Activated CD4-positive, alpha-beta T cell treated with anti-CD3 and anti-CD28 coated beads, Interleukin-2, amount 50 U/mL, for 48 hours (primary cell): ENCODE measurements at places on chromosomes 7 and 10.

GRCh38 chr10:7512487-7512886, 101.7 kb upstream of the SFMBT2 start:
- no peak for DNase-seq

GRCh38 chr10:133537546-133538545, 10.7 kb downstream of the CYP2E1 start:
- no peak for DNase-seq

DNA sequence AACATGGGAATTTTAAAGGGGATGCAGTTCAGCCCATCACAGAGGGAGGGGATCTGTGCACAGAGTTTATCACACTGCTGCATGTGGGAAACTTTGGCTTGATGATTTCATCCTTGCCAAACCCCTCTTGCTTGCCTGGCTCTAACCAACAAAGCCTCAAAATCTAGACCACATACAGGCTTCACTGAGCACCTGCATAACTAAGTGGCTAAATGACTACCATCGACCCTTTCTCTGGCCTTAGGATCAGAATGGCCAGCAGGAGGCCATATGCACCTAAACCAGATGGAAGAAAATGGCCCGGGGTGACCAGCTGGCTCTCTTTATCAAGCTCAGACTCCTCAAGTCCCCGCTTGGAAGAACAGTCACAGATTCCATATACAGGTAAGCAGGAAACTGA, 15.6 kb upstream of the ZNF25 start:
- DNase-seq = no peak

- no peak for DNase-seq
Measured at GRCh38 chr7:135728136-135728669, at the start of gene SLC13A4. TSS of gene SLC13A4 (minus strand) at chr7:135728186. CDS start at chr7:135727496, 690 bp downstream.

DNA sequence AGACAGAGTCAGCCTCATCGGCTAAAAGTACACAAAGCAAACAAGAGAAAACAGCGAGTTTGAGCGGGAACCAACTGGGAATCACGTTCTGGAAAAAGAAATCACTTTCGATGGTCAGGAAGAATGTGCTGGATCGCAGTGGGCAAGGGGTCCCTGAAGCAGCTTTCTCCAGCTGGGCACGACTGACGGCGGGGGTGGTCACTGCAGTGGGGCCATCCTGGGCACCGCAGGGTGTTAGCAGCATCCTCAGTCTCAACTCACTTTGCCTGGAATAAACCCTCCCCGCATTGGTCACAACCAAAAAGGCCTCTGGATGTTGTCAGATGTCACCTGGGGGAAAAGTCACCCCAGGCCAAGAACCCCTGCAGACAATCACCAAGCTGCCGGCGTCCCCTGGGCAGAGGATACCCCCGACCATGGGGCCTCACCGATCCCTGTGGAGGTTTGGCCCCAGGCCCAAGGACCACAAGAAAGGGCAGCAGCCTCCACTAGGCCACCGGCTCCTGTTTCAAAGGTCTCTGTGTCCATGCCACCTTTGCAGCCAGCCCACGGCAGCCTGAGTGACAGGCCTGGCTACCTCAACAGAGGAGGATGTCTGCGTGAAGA, 42.9 kb downstream of the EBF3 start:
- DNase-seq = no peak

DNA sequence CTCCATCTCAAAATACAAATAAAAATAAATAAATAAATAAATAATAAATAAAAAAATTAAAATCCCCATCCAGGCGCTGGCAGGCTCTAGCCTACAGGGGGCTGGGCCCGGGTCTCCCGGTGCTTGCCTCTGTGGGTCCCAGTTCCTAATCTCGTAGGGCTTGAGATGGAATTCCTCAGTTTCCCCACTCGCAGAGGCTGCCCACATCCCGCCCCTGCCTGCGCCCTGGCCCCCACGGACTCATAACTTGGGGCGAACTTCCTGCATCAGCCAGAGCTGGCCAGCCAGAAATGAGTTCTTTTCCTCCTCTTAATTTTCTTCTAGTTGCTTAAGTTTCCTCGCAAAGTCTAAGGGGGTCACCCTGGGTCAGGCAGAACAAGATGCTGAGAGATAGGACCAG, 22.0 kb upstream of the SRRM3 start:
- no peak for DNase-seq

- no peak for DNase-seq
Measured at GRCh38 chr7:129017264-129017663, 37.6 kb downstream of the TNPO3 start.

GRCh38 chr10:112535531-112535951, 88.5 kb downstream of the VTI1A start:
- no peak for DNase-seq

DNA sequence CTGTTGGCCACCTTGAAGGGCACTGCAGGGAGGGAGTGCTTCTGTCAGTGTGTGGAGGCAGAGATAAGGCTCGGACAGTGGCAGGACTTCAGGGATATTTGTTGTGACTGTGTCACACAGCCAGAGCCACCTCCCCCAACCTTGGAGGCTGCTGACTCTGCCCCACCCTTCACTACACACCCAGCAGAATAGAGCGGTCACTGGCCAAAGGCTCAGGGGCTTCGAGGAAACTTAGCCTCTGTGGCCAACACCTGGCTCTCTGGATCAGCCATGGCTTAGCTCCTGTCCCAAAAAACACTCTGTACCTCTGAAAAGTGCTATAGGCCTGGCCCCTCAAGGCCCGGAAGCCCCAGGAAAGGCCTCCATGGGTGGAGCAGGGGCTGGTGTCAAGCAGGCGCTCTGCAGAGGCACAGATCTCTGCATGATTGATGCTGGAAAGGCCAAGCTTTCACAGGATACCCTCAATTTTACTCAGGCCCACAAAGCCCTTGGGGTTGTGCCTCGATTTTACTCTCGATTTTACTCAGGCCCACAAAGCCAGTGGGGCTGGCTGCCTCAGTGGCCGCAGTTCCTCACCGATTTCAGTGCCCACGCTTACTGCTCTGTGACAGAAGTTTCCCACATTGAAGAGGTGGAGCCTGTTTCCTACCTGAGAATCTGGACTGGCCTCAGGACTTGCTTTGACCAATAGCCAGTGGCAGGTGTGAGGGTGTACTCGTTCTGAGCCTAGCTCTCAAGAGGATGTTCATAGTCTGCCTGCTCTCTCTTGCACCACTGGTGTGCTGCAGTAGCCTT, 113.2 kb upstream of the GPR26 start:
- DNase-seq = no peak

DNA sequence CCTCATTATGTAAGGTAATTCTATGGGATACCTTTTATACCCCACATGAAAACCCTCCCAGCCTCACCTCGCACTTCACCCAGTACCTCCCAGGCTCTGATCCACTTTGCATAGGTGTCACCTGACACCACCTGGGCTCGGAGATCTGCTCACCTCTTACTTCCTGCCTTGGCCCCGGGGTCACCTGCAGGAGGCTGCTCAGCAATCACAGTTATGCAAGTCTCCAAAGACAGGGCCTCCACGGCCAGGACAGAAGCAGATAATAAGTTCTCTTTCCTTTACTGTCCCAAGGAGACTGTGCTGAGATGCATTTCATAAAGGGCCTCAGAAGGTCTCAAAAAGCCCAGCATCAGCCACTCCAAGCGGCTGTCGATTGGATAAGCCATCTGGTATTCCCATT, 112.4 kb upstream of the PPP2R2D start:
- DNase-seq = no peak

DNA sequence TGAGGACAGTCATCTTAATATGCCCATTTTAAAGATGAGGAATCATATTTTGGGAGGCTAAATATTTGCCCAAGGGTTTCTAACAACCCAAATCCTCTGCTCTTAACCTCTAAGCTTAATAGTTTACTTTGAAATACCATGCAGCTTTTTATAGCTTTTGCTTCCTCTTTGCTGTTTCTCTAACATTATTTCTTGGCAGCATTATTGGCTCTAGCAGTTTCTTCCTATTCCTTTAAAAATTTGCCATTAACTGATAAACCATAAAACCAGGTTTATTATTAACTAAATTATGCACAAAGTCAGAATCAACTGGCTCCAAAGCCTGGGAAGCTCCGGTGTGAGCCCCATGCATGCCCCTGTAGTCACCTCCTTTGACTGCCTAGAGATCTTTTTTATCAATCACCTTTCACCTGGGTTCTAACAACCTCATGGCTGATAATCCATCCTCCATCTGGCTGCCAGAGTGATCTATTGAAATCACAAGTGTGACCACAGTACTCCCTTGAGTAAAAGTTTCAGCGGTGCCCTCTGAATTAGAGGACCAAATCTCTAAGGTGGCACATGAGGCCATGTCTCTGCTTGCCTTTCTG, 62.4 kb downstream of the ITGB8 start:
- DNase-seq = no peak

DNA sequence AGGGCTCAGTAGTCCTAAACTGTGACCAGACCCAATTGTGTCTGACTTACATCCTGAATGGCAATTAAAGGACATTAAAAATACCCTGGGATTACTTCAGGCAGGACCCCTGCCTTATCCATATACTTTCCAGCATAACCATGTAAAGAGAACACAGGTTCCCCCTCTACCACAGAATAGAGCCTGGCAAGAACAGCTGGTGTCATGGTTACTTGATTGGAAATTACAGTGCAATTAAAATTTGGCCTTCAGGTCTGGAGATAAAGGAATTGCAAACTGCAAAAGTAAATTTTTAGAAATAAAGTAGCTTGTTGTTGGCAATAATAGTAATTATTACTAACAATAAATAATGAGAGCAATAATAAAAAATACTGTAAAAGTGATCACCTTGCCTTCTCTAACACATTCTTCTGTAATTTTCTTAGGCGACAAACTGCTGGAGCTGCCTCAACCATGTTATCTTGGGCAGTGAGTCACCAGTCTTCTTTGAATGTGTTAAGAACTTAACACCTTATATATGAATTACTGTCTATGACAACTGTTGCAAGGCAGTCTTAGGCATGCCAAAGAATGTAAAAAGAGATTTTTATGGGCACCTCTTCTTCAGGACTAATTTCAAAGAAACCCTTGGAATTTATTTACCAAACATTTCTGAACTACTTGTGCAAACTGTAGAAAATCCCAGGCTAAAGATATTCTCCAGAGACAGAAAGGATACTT, 53.7 kb downstream of the HIBADH start:
- no peak for DNase-seq

DNA sequence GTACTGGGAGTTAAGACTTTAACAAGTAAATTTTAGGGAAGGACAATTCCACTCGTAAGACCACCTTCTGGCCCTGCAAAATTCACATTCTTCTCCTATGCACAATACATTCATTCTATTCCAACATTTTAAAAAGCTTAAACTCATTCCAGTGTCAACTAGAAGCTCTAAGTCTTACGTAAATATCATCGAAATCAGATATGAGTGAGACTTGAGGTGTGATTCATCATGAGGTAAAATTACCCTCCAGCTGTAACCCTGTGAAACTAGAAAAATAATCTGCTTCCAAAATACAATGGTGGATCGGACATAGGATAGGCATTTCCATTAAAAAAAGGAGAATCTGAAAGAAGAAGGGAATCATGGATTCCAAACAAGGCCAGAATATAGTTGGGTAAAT, 370.3 kb downstream of the CDC14C start:
- DNase-seq = no peak

- DNase-seq = no peak
Measured at GRCh38 chr7:37109843-37110242, 338.8 kb downstream of the ELMO1 start.

DNA sequence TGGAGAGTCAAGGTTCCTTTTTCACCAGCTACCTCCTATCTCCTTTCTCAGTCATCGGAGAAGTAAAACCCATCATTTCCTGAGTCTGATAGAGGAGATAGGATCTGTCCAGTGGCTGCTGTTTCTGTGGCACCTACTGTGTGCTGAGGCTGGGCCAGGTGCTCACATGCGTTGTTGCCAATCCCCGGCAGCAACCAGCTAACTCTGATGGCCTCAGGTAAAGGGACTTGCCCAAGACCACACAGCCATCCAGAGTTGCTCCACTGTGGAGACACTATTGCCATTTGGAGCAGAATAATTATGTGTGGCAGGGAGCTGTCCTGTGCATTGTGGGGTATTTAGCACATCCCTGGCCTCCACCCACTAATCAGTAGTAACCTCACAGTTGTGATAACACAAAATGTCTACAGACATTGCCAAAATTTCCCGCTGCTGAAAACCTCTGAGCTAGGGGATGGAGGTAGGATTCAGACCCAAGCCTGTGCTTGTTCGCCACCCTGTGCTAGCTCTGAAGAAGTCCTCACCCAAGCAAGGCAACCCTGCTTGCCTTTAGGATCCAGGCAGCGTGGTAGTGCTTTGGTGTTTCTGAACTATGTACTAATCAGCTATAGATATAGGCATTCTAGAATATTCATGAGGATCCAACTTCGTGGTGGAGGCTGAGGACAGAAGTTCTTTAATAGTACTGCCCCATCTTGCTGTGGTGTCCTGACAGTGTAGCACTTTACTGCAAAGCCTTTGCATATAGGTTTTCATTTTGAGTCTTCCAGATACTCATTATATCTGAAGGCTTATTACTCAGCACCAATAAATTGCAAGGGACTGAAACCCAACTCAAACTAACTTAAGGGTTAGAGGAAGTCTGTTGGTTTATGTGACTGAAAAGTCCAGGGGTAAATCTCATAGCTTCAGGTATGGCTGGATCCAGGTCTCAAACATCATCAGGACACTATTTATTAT, 164.6 kb downstream of the GRK5 start:
- DNase-seq = no peak

DNA sequence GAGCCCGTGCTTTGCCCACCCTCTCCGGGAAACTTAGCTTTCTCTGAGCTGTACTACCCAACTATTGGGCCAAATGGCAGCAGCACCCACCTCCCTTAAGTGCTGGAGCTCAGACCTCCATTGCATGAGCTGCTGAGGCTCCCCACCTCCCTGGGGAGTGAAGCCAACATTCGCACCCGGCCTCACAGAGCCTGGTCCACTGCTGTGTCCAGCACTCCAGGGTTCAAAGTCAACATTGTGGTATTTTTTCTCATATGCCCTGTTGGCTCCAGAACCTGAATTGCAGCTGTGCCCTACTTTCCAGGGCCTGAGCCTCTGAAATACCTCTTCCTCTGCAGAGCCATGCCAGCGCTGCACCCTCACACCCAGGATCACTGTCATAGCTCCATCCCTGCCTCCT, 29.7 kb downstream of the ITGA8 start:
- no peak for DNase-seq

DNA sequence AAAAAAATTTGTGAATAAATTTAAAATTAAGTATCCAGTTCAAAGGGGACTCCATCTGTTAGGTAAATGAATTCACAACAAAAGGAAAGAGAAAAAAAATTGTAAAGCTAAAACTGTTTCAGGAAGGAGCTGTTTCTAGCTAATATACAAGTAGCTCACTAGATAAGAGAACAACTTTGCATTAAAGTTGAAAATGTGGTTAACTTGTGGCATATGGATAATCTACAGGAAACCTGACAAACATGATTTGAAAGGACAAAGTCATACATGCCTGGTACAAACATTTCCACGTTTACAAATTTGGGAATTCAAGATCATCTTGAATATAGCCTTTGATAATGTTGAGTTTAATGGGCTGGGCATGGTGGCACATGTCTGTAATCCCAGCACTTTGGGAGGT, 8.9 kb downstream of the NT5C3A start:
- DNase-seq = no peak

DNA sequence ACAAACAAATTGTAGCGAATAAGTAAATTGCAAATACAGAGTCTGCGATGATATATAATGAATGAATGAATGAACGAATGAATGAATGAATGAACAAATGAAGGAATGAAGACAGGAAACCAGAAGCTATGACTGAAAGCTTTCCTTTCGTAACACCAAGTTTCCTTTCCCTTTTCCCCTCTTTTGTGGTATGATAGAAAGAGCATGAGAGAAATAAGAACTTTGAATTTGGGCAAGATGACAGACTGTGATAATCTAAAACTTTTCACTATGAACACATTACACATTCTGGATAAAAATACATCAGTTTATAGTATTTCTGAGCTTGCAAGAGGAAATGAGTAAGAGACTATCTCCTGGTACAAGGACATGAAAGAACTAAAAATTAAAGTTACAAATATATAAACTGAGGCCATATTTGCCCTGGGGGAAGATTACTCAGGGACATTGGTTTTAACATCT, 8.4 kb upstream of the UCN3 start:
- no peak for DNase-seq
